ENCODE measurements at places on chromosomes 12 and 14.
A peak's percentile ranks its signal among the peaks of the same experiment; 100 is the strongest.

DNA sequence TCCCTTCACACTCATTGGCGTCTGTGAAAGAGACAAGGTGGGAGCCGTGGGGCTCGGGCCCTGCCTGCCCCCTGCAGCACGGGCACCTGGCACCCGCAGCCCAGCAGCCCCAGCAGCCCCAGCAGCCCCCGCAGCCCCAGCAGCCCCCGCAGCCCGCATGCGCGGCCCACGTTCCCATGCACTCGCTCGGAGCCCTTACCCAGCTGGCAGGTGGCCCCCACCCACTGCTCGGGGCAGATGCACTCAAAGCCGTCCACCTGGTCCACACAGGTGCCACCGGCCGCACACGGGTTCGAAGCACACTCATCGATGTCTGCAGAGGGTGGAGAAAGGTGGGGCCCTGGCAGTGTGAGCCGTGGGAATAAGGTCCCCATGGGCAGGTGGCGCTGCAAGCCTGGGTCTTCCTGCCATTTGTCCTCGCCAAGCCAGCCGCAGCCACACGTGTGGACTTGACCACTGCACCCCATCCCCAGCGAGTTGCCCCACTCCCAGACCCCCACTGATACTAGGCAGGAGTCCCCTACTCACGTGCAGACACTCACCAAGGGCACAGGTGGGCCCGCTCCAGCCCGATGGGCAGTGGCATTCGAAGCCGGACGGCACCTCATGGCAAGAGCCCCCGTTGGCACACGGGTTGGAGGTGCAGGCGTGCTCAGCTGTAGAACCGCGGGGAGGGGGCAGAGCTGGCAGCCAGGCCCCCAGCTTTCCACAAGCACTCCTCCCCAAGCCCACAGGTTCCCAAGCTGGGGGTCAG, 17.3 kb downstream of the JAG2 start:
- no peak for DNase-seq

DNA sequence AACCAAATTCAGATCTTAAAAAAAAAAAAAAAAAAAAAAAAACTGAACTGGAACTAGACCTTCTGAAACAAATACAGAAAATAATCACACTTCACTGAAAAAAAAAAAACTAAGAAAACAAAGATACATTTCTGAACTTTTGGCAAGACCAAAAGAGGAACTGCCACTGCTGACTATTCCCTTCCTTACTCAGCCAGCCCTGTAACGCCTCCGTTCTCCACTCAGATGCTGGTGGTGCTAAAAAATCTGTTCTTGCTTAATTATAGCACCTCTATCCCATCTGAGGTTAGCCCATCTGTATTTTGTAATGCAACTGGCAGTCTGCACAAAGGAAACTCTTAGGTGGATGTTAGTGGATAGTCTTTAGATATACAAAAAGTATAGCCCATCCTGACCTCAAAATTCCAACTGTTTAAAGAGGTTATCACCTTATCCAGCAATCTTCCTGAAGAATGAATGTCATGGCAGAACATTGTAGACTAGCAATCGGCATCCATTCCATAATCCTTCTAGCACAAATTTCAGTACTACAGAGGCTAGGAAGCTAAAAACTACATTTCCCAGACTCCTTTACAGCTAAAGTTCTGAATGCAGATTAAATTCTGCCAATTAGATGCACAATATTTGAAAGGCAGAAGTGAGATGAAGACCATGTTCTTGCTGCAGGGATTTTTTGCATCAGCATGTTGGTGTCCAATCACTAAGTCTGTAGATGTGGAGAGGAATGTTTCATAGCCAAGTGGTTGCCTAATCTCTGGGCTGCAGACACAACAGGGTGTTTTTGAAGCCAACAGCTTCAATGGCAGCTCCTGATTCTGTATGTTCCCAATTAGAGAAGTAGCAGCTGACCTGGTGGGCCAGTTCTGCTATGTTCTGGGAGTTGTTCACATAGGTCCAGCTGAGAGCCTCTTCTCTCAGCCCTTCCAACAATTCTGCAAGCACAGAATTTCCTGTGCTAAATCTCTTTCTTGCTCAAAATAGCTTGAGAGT, 5.7 kb downstream of the MAP3K9 start:
- DNase-seq = no peak

- DNase-seq = no peak
Observed at GRCh38 chr12:22667122-22667521, 42.2 kb downstream of the ETNK1 start.

GRCh38 chr12:90572778-90573177, 382.2 kb downstream of the CCER1 start:
- DNase-seq = no peak

GRCh38 chr14:53861781-53862180, 94.8 kb downstream of the BMP4 start:
- no peak for DNase-seq

DNA sequence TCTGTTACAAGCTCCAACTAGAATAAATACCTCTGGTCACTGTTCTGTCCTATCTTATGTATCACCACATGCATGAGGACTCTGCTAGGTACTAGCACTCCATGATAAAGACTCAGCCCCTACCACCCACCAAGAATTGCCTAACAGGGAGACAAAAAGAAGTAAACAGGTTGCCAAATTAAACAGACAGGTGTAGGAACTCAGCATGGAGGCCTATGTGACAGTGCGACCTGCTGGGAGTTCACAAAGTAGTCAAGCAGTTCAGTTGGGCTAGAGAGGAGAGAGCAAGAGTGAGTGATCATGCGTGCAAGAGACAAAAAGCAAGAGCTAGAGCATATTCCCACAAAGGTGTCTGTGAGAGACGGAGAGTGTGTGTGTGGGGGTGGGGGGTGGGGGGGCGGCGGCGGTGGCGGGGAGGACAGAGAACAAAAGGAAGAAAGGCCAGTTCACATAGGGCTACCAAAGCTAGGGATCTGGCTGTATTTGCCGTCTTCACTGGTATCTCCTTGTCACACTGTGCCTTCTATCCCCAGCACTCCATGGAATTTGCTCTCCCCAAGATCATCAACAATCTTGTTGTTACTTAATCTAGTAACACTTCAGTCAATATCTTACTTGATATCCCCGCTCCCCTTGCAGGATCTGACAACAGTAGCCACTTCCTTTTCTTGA, 81.2 kb downstream of the SPPL3 start:
- no peak for DNase-seq

- DNase-seq = no peak
Observed at GRCh38 chr14:91889477-91890211, 22.3 kb upstream of the TC2N start.

GRCh38 chr12:52585066-52585465, 11.4 kb upstream of the KRT74 start:
- no peak for DNase-seq

- DNase-seq = no peak
Observed at GRCh38 chr12:54933376-54933775, 51.2 kb downstream of the TESPA1 start.

DNA sequence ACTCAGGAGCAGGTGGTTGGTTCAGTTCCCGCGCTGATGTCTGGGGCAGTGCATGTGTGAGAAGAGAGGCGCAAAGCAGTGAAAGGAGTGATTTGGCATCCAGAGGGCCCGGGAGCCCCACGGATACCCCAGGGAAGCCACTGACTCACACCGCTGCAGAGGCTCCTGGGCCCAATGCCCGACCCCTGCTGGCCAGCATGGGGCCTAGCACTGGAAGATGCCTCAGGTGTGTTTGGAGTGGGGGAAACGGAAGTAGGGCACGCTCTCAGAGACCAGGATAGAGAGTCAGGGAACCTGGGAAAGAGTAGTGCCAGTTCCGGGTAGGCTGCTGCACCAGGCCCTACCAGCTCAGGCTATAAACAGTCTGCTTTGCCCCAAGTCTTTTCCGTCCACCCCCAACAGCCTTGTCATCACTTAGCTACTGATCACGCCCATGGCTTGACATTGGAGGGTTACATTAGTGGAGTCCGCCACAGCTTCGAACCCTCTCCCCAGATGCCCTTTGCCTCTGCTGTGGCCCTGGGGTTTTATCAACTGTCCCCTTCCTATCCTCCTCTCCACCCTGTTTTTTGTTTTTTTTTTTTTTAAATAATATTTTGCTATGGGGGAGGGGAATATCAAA, 9.5 kb upstream of the CSAD start:
- peak; percentile 85 for DNase-seq

DNA sequence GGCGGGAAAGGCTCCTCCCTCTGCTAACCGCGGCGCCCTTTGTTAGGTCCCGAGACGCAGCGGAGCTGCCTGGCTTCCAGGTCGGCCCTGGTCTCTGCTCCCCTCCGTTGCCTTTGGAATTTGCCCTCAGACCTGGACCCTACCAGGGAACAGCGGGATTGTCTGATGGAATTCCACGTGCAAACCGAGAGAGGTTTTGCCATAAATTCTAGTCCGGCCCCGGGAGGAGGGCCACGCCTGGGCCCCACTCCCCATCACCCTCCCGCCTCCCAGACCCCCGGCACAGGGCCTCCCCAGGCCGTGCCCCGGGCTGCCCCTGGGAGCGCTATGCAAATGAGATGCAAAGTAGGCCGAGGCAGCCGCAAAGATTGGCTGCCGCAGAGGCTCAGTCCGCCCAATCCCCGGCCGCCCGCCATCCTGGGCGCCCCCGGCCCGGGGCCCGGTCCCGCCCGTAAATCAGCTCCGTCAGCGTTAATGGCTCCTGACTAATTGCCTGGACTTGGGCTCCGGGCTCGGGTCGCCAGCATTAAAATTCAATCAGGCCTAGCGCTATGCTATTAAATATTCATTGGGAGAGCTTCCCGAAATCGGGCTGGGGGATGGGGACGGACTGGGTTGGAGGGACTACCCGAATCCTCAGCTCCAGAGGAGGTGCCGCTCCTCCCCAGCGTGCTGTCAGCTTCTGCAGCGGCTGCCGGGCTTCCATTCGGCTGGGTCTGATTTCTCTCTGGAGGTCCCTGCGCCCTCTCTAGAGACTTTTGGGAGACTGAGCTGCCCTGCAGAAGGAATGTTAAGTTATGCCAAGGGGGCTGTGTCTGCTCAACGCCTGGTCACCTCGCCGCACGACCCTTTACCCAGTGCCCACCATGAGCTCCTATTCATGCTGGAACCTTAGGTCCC, 15.7 kb upstream of the FIGNL2 start:
- no peak for DNase-seq

GRCh38 chr12:42469355-42470175, 120.0 kb downstream of the PRICKLE1 start:
- DNase-seq = no peak

- no peak for DNase-seq
Observed at GRCh38 chr12:119627019-119627643, 33.6 kb downstream of the TMEM233 start.

DNA sequence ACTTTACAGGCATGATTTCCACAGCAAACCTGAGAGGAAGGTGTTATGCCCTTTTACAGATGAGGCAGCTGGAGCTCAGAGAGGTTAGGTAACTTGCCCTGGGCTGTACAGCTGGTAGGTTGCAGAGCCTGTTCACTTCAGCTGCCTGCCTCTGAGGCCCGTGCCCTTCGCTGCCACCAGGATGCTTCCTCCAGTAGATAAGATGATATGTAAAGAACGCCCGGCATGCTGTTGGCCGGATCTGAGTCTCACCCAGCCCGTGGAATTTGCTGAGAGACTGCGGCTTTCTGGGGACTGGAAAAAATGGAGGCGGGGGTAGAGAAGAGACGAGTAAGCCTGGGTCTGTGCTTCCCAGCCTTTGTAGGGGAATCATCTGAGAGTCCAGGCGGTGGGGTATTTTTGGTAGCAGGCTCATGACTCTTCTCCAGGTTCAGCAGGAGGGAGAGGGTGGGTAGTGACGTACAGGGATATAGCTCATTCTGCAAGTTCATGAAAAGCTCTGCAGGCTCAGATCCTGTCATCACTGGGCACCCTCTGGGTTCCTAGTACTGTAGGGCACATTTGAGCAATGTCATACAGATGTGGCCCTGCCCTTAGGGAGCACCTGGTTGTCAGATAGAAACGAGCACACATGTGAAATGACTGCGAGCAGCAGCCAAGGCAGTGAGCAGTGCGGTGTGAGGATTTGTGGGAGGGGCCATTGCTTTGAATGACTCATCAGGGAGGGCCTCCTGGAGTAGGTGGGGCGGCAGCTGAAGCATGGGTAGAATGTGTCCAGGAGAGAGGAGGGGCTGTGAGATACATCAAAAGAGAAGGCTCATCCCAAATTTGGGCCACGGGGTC, 159.4 kb downstream of the TSPAN9 start:
- DNase-seq = no peak

GRCh38 chr12:19916196-19916753, 452.1 kb upstream of the PDE3A start:
- DNase-seq = no peak

GRCh38 chr12:76554405-76555230, 5.0 kb downstream of the OSBPL8 start:
- no peak for DNase-seq

DNA sequence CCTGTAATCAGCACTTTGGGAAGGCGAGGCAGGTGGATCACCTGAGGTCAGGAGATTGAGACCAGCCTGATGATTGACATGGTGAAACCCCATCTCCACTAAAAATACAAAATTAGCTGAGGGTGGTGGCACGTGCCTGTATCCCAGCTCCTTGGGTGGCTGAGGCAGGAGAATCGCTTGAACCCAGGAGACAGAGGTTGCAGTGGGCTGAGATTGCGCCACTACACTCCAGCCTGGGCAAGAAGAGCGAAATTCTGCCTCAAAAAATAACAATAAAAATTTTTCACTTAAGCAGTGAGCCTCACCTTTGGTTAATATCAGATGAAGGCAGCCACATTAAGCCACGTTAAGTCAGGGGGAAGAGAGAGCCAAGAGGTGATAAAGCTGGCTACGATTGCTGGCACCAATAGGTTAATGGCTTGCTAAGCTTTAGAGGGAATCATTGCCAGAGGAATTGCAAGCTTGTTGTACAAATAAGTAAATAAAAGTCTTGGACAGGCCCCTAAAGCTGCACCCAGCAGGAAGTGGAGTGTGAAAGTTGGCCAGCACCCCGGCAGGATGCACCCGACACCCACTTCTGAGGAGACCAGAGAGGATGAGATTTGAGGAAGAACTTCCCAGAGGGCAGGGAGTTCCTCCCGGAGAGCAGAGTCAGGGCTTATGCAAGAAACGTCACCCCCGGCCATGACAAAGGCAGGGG, 41.3 kb upstream of the TESC start:
- no peak for DNase-seq

DNA sequence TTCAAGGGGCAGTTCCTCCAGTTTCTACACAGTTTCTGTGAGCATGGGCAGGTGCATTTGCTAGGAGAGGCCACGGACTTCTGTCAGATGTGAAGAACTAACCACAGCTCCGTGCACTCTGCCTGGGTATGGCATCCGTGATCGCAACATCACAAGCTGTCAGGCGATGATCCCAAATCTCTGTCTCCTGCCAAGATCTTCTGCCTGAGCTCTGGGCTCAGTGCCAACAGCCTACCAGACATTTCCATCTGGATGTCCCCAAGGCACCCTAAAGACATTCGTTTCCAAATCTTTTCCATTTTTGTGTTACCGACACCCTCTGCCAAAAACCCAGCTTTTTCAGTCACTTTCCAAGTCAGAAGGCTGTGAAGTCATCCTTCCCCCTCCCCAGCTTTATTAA, 292.1 kb downstream of the GLT1D1 start:
- DNase-seq = no peak
